CD4-positive, CD25-positive, alpha-beta regulatory T cell (primary cell): ENCODE measurements at places on chromosomes 4 and X. TPM values are rescaled to one million over a fixed set of nuclear protein-coding genes. Genes with fewer than 3 reads are reported as not detected.

Gene AVPR2
- not detected for total RNA-seq

Gene SHISA3
- not detected for total RNA-seq

Gene RAB39B
- 6.9 TPM for total RNA-seq

Gene S100G
- total RNA-seq: not detected

Gene DOK7
- not detected for total RNA-seq

Gene HMGN5
- 0.84 TPM for total RNA-seq

Gene RELL1
- total RNA-seq: 24.3 TPM

Gene UFSP2
- total RNA-seq: 18.2 TPM

Gene RASL11B
- total RNA-seq: 0.30 TPM

Gene SLIT2
- total RNA-seq: not detected

Gene NUP62CL
- total RNA-seq: 3.3 TPM

- DNase-seq: no peak
Observed at GRCh38 chrX:10574663-10575062, 45.7 kb downstream of the MID1 start.

- no peak for DNase-seq
Observed at GRCh38 chrX:42189576-42189975, 266.2 kb upstream of the CASK start.

DNA sequence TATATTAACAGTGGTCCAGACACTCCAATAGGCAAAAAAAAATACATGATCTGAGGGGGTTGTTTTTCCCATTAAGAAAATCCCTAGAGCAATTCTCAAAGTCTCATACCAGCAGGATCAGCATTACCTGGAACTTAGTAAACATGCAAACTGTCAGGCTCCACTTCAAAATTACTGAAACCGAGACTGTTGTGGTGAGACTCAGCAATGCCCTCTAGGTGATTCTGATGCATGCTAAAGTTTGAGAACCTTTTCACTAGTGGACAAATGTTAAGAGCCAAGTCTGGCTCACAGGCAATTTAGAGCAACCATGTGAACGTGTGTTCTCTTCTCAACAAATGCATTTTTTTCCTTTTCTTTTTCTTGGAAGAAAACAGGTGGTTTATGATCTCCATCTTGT, 30.2 kb downstream of the NEK1 start:
- no peak for DNase-seq

- no peak for DNase-seq
Observed at GRCh38 chr4:34289489-34289888, 1954.8 kb downstream of the ARAP2 start.

DNA sequence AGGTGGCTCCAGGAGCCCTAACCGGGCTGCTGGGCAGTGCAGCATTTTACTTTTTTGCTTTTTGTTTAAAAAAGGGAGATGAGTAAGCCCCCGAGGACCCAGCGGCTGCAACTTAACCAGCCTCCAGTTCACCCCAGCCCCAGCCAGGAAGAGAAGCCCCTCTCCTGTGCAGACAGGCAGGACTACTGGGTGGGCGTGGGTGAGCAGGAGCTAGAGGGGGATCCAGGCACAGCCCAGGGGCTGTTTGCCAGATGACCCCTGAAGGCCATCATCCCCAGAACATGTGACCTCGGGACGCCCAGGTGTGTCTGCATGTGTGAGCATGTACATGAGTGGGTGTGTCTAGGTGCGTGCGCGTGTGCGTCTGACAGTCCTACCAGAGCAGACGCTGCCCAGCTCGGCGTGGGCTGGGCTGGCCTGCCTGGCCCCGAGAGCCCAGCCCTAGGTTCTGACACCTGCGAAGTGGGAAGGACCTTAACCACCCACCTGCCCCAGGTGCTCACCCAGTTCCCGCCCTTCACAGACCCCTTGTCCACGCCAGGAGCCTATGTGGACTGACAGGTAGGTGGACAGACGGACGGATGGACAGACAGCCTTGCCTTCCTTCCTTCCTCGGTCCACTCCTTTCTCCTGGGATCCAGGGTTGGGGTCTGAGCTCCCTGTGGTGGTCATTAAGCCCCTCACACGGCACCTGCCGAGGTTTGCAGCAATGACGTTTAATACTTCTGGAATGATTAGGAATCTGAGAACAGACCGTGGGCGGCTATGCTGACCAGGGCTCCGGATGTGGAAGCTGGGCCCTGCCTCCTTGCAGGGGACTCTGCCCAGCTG, 7.8 kb upstream of the HAUS3 start:
- no peak for DNase-seq

- no peak for DNase-seq
Observed at GRCh38 chr4:14110407-14110806, 482.9 kb upstream of the BOD1L1 start.

GRCh38 chr4:109128589-109128988, 173.9 kb downstream of the COL25A1 start:
- no peak for DNase-seq

DNA sequence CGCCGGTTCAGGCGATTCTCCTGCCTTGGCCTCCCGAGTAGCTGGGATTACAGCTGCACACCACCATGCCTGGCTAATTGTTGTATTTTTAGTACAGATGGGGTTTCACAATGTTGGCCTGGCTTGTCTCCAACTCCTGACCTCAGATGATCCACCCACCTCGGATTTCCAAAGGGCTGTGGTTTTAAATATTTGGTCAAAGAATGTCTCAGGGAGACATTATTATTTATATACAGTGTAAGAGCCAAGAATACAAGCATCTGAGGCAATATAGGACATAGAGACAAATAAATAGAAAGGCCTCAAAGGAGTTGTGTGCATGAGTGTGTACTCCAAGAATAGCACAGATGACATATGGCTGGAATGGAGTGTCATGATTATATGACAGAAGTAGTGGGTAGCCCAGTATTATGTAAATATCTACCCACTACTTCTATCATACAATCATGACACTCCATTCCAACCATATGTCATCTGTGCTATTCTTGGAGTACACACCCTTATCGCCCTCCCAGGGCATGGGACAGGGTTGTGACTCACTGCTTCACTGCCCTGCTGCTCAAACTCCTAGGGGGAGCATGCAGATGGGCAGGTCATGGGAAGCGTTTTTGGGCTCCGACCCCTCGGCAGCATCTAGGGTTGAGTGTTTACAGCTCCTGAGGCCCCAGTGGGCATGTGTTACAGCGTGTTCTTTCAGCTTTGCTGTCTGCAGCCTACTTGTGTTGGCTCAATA, 1649.8 kb upstream of the PCDH10 start:
- no peak for DNase-seq

DNA sequence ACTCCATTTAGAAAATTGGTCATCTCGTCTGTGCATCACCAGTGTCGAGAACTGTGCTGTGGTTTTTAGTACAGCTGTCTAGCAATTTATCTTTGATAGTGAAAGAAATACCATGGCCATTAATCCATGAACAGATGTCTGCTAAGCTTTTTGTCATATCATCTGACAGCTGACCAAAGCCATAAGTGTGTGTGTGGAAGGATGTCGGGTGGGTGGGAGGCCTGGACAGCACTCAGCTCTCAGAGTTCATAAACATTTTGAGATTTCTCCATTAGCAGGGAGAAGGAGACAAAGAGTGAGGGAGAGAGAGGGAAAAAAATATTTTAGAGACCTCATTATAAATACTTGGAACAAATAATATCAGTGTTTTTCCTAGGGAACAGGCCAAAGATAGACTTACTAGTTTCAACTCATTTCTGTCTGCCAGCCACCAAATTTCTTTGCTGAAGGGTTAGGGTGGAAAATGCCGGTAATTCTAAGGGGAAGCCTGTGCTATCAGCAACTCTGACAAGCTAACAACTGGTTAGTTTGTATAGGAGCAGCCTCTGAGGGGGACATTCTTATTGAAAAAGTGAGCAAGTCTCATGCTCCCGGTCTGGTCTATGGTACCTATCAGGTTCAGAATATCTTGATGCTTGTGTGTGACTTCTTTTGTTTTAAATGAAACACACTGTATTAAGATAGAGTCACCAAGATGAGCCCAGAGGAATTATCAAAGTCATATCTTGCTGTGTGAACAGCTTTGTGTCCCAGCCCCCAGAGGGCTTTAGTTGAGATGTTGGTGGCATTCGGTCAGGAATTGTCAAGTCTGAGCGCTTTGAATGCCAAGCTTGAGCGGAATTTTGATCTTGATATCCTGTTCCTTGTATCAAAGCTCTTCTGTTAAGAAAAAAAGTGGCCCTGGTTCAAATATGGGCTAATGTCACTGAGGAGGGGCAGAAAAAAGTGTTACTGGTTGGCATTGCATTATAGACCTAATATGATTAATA, 41.9 kb upstream of the PDLIM3 start:
- no peak for DNase-seq

- DNase-seq: no peak
Observed at GRCh38 chrX:2894885-2895292, 34.2 kb downstream of the ARSD start.

GRCh38 chr4:10075158-10075863, 41.3 kb downstream of the WDR1 start:
- DNase-seq: no peak

GRCh38 chr4:113959539-113959937, 19.9 kb downstream of the ARSJ start:
- DNase-seq: no peak

DNA sequence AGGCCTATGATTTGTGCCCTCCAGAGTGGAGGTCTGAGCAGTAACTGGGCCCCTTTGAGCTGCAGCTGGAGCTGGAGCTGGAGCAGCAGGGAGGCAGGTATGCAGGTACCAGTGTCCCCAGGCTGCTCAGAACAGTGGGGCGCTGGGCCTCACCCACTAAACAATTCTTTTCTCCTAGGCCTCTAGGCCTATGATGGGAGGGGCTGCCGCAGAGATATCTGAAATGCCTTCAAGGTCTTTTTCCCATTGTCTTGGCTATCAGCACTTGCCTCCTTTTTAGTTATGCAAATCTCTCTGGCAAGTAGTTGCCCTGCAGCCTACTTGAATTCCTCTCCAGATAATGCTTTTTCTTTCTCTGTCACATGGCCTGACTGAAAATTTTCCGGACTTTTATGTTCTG, 79.7 kb upstream of the OTUD4 start:
- no peak for DNase-seq
